Activated T-helper 1 cell treated with Interleukin-2 at 50 U/mL for 16 hours (primary cell): ENCODE measurements at places on chromosomes 1 and 21.

- DNase-seq = no peak
Observed at GRCh38 chr1:186958520-186958919, 129.8 kb downstream of the PLA2G4A start.

DNA sequence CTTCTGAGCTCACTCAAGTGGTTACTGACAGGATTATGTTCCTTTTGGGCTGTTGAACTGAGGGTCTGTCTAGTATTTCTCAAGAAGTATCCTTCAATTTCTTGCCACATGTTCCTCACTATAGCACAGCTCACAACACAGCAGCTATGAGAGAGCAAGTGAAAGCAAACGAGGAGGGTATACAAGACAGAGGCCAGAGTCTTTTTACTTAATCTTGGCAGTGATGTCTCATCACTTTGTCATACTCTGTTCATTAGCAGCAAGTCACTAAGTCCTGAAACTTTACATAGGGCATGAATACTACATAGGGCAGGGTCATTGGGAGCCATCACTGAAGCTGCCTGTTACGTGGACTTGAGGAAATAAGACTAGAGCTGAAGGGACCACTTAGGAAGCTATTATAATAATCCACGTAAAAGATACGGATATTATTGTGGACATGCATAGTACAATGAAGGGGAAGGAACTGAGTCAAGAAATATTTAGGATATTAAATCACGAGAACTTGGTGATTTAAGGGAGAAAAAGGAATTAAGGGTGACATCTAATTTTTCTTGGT, 63.7 kb downstream of the SLC30A7 start:
- no peak for DNase-seq

DNA sequence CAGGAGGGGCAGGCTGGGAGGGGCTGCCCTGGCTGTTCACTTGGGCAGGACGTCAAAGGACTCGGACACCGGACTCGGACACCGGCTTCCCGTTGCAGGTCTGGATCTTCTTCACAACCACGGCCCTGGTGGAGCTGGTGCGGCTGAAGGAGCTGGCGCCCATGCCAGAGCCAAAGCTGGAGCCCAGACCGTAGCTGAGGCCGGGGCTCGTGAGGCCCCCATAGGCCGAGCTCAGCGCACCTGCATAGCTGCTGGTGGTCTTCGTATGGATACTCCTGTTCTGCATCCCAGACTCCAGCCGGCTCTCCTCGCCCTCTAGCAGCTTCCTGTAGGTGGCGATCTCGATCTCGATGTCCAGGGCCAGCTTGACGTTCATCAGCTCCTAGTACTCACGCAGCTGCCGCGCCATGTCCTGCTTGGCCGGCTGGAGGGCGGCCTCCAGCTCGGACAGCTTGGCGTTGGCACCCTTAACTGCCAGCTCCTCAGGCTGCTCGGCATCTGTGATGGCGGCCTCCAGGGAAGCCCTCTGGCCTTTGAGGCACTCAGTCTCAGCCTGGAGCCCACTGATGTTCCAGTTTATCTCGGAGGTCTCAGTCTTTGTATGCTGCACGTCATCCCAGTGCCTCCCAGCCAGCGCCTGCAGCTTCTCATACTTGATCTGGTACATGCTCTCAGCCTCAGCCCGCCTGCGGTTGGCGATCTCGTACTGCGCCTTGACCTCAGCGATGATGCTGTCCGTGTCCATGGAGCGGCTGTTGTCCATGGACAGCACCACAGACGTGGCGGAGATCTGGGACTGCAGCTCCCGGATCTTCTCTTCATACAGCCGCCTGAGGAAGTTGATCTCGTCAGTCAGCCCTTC, 15.1 kb upstream of the KLF17 start:
- DNase-seq = no peak

- no peak for DNase-seq
Observed at GRCh38 chr1:177977141-177977540, 7.3 kb upstream of the SEC16B start.

GRCh38 chr1:8565802-8566201, 247.9 kb downstream of the SLC45A1 start:
- DNase-seq = no peak

DNA sequence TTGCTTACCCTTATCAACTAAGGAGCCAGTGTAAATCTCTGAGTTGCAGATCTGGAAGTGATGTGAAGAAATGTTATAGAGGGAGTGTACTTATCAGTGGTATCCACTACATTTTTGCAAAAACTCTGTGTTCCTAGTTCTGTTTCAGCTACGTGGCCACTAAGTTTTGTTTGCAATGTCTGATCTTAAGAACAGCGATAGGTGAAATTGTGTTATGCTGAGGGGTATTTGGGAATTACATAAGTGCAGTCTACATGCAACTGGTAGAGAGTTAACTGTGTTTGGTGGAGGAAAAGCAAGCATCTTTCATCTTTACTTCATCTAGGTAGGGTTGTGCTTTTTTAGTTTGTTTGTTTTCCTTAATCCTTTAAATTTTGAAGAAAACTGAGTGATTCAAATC, 198.8 kb upstream of the SGIP1 start:
- DNase-seq = no peak

DNA sequence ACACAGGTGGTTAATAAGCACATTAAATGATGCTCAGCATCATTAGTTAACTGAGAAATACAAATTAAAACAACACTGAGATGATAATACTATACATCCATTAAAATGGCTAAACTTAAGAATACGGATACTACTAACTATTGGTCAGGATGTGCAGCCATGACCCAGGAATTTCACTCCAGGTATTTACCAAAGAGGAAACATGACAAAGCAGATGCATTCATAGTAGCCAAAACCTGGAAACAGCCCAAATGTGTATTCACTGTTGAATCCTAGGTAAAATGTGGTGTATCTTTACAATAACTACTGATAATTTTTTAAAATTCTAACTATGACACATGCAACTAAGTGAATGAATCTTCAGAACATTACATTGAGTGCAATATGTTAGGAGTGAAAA, 73.0 kb downstream of the PTPRC start:
- DNase-seq = no peak

DNA sequence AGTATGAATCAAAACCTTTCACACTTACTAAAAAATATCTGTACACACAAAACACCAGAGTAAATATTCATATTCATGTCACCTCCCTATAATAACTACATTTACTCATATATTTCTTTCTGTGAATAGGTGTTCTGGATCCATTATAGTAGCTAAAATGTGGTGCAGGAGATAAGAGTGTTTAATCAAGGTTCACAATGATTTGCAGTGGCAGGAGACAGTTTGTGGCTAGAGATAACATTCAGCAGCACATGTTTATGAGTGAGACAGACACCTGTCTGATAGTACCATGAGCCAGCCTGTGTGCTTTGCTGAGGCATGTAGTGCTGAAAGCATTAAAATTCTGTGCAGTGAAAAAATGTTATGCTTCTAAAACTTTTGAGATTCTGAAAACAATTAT, 410.3 kb downstream of the SRGAP2C start:
- no peak for DNase-seq

GRCh38 chr1:211738691-211739301, 63.4 kb upstream of the NEK2 start:
- no peak for DNase-seq

DNA sequence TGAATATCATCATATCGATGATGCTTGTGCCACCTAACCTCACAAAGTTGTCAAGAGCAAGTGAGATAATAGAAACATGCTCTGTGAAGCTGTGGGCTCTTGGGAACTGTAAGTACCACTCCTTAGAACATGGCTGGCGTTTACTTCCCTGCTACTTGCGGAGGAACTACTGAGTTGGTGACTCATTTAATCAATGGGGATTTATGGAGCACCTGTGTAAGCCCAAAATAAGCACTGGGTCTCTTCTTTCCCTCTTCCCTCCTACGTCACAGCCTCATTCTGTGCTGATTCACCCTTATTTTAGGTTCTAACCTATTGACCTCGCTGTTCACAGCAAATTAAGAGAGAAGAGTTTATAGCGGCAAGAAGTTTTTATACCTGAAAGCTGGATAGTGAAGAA, 52.9 kb downstream of the PRDM2 start:
- no peak for DNase-seq

- DNase-seq = no peak
Observed at GRCh38 chr1:10701145-10701544, 95.3 kb downstream of the CASZ1 start.

GRCh38 chr1:1149416-1149815, 24.3 kb upstream of the TTLL10 start:
- DNase-seq = no peak

DNA sequence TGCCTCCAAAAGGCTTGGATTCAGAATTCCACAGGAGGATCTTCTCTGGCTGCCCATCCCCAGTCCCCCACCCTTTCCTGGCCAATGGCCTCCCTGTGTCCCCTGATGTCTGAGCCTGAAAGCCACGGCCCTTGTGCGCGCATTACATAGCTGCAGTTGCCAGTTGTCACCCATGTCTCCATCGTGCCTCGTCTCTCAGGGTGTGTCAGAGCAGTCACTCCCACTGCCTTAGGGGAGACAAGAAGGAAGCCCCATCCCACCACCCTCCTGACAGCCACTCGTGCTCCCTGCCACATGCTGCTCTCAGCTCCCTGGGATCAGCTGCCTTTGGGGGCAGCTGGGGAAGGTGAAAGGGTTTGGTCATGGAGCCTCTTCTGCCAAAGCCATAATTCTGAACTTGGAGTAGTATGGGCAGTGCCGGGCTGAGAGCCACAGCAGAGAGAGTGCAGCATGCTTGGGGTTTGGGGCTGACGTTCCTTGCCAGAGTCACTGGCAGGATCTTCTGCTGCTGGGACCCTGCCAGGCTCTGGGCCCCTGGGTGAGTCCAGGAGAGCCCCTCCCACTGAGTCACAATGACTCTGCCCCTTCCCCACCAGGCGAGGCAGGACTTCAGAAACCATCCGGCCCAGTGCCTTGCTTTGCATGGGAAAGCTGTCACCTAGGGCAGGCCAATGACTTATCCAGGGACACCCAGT, 285.9 kb upstream of the VAMP3 start:
- DNase-seq = no peak

- DNase-seq = no peak
Observed at GRCh38 chr1:111792249-111792648, 36.5 kb downstream of the DDX20 start.

DNA sequence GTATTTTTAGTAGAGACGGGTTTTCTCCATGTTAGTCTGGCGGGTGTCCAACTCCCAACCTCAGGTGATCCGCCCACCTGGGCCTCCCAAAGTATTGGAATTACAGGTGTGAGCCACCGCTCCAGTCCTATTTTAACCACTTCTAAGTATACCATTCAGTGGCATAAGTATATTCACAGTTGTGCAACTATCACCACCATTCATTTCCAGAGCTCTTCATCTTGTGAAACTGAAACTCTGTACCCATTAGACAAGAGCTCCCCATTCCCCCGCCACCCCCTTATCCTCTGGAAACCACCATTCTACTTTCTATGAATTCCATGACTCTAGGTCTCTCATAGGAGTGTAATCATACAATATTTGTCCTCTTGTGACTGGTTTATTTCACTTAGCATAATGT, 40.2 kb upstream of the CAMTA1 start:
- DNase-seq = no peak

- DNase-seq = no peak
Observed at GRCh38 chr1:198359024-198359653, 181.3 kb downstream of the ATP6V1G3 start.

GRCh38 chr21:33968080-33968994, 52.7 kb upstream of the ATP5PO start:
- no peak for DNase-seq

DNA sequence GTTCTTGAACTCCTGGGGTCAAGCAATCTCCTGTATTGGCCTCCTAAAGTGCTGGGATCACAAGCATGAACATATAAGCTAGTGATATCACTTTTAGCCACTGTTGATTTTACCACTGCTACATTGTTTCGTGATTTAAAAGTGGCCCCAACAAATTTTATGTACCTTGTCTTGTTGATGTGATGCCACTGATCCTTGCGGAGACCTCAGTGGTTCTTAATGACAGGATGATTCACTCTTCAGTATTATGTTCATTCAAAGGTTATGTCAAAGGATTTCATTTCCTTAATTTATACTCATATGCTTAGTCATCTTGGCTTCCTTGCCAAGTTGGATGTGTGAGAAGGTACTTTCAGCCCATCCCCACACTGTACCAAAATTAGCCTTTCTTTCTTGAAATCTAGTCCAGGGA, 12.1 kb downstream of the PRKACB start:
- no peak for DNase-seq

- no peak for DNase-seq
Observed at GRCh38 chr21:38312822-38313221, 56.0 kb downstream of the KCNJ15 start.

DNA sequence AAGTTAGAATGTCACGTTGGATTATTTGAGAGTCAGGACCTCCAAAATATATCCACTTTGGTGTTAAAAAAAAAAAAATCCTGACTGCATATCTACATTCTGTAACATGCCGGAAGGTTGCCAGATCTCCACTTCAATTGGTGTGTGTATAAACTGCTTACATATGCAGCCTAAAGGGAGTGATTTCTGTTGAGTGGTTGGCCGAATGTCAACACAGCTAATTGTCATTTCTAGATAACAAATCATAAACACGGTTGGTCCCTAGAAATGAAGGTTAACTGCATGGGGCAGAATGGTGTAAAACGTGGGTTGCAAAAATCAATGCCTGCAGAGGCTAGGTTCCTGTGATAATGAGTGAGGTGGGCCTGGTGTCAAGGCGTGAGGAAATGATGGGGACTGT, 15.0 kb upstream of the ROR1 start:
- no peak for DNase-seq

- DNase-seq = no peak
Observed at GRCh38 chr1:235586413-235586812, 63.2 kb downstream of the GNG4 start.

- no peak for DNase-seq
Observed at GRCh38 chr1:234499943-234500245, 20.9 kb upstream of the TARBP1 start.
